Ureter (tissue), 1 donor: ENCODE measurements at places on chromosomes 6 and 20.

GRCh38 chr6:151088599-151088935 is 151.2 kb upstream of the AKAP12 start:
- no peak for DNase-seq

DNA sequence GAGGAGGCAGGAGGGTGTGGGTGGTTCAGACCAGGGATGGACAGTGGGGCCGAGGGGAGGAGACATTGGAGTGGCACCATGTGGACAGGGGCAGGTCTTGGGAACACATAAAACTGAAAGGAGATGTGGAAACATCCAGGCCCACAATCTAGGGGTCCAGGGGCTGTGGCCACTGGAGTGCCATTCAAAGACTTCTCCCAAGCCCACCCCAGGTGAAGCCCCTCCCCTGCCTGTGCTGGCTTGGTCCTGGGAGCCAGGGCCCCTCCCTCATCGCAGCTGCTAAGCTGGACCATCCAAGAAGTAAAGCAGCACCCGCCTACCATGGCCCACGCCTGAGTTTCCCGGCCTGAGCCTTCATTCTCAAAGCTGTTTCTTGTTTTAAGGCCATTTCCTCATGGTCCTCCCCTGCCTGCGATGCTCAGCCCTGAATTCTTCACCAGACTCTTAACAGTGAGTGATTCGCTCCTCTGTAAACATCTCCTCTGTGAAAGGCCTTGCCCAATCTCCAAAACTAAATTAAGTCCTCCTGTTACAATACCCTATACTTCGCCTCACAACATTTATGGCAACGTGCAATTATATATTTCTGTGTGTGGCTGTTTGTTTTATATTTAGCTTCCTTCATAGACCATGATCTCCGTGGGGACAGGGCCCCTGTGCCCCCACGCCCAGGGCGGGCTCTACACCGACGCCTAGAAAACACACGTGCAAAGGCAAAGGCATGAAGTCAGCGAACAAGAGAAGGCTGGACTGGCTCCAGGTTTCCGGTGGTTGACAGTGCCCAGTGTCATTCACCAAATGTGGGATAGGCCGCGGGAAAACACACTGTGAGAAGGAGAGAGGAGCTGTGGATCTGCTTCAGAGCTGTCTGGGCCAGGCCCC is 267.8 kb downstream of the ERMARD start:
- no peak for DNase-seq

GRCh38 chr20:58700121-58700821 is 7.7 kb downstream of the NPEPL1 start:
- DNase-seq = peak; percentile 39

- DNase-seq = no peak
These were observed 2.8 kb downstream of the FAM8A1 start for GRCh38 chr6:17602888-17603287.

DNA sequence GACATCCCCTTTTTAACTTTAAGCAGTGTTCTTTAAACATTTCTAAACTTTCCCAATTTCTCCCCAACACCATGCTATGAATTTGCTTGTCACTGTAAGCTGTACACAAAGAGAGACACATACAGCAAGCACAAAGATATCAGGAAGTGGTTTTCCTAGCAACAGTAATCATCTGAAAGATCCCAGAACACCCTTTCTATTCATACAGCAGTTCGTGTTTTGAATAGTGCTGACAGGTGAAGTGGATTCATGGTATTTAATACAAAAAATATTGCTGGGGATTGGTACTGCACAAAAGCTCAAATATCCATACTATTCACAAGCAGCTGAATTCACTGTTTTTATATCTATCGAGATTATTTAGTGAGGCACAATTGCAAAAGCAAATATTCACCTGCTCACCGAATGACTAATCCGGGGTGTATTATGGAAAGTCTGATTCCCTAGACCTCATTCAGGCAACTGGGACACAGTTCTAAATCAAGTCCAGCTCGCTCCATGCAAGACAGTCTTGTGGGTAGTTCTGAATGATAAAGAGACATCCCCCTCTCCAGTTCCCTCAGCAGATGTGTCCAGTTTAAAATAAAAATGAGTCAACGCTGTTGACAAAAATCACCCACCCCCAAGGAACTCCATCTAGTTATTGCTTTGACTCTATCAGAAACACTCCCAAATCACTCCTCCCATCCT is 107.1 kb upstream of the TSHZ2 start:
- DNase-seq = no peak

DNA sequence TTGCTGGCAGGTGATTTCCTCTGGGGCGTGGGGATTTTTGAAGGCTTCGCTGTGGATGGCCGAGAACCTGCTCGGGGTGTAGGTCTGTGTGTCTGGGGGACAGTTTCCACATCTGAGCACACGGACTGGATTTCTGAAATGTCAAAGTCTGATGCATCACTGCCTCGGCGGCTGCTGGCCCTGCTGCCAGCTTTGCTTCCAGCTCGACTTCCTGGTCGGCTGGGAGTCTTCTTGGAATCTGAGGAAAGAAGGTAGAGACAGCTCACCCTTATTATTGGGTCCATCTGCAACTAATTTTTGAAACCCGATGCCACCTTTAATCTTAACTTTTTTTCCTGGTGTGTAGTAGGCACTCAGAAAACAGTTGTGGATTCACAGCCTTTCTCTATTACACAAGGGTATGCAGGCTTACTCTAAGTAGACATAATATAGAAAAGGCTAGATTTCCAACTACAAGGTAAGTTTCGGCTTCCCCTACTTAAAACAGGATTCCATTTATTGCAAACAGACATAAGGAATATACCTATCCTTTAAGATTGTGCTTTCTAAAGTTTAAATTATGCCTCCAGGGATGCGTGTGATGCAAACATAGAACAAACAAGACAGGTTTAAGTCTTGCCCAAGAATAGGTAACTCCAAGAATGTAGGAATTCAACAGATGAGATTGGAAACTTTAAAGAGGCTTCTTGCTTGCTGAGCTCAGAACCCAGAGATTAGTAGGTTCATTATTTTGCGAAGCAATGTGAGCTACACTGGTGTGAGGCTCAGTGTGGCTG is 183.5 kb downstream of the DST start:
- no peak for DNase-seq

DNA sequence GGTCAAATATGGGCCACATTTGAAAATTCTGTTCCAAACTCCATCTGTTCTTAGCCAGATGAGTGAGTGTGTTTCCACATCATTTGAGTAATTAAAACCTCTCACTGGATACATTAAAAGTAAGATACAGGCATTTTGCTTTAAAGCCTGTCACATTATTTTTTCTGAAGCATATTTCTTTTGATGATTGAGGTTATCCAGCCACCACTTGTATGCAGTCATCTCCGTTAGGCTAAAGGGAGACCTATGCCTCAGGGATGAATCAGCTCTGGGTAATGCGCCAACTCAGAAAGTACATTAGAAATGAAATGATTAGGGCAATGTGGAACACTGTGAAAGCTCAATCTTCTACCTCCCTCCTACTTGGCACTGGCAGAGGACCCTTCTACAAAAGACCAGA is 90.7 kb downstream of the SNAP25 start:
- DNase-seq = no peak

- no peak for DNase-seq
These were observed 137.7 kb downstream of the INSM1 start for GRCh38 chr20:20505554-20505953.

- DNase-seq = no peak
These were observed 207.5 kb downstream of the FOXC1 start for GRCh38 chr6:1817033-1817761.

DNA sequence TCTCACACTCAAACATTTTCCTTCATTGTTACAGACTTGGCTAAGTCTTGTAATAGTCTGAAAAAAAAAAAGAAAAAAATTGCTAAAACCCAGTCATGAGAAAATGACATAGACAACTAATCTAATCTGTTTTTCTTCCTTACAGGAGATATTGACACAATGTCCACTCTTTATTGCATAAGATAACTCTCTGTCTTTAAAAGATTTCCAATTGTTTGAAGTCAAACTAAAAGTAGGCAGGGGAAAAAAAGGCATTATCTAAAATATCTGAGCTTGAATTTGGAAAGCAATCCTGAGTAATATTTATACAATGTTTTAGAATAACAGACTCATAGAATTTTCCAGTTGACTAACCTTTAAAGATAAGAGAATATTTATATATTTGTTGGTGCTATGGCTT is 233.0 kb upstream of the CEP162 start:
- DNase-seq = no peak

DNA sequence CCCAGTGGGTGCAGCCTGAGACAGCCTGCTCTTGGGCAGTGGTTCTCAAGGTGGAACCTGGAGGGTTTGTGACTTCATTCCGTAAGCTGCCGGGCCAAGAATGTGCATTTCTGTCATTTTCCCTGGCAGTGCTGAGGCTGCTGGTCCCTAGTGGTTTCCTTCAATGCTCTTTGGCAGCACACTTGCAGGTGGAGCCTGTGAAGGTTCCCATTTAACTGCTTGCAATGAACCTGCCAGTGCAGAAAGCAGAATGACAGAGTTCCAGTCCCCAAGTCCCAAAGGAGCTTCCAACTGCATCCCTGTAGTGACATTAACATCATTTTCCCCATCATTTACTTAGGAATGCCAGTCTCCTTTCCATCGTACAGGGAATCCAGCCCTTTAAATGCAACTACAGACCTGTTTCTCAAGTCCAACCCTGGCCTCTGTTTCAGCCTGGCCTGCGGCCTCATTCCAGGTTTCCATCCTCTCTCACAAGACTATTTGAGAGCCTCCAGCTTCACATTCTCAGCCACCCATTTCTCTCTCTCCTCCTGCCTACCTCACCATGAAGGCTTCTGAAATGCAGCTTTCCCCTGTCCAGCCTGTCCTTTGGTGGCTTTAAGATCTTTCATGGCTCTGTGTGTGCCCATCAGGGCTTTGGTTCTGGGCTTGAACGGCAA is 149.7 kb upstream of the GGTLC1 start:
- DNase-seq = no peak

DNA sequence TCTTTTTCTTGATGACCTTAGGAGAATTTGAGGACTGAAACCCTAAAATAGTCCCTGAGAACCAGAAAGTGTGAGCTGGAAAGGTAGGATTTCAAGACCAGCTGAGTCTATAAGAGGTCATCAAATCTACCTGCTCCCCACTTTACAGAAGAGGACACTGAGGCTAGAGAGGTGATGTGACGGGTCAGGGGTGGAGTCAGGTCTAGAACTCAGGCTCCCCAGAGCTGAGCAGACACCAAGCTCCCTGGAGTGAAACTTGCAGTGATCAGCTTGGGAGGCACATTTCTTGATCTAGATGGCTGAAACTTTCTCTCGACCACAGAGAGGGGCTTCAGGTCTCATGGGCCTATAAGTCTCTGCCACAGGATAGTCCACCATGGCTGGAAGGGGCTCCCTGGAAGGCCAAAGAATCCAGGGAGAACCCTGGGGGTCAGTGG is 55.1 kb downstream of the HNF4A start:
- DNase-seq = no peak

- DNase-seq = no peak
These were observed 90.9 kb upstream of the PREP start for GRCh38 chr6:105493736-105494135.

GRCh38 chr6:44039191-44039719 is 88.0 kb downstream of the MRPL14 start:
- DNase-seq = no peak

DNA sequence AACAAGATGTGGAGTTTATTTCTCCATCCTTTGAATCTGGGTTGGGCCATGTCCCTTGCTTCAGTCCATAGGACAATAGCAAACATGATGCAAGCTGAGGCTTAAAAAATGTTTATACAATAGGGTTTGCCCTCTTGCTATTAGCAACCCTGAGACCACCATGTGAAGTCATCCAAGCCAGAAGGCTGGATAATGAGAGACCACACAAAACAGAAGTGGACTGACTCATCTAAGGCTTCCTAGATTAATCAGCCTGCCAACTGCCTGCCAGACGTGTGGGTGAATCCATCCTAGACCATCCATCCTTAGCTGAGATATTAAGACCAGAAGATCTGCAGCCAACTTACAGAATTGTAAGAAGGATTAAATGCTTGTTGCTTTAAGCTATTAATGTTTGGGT is 38.1 kb upstream of the ISM1 start:
- DNase-seq = no peak

DNA sequence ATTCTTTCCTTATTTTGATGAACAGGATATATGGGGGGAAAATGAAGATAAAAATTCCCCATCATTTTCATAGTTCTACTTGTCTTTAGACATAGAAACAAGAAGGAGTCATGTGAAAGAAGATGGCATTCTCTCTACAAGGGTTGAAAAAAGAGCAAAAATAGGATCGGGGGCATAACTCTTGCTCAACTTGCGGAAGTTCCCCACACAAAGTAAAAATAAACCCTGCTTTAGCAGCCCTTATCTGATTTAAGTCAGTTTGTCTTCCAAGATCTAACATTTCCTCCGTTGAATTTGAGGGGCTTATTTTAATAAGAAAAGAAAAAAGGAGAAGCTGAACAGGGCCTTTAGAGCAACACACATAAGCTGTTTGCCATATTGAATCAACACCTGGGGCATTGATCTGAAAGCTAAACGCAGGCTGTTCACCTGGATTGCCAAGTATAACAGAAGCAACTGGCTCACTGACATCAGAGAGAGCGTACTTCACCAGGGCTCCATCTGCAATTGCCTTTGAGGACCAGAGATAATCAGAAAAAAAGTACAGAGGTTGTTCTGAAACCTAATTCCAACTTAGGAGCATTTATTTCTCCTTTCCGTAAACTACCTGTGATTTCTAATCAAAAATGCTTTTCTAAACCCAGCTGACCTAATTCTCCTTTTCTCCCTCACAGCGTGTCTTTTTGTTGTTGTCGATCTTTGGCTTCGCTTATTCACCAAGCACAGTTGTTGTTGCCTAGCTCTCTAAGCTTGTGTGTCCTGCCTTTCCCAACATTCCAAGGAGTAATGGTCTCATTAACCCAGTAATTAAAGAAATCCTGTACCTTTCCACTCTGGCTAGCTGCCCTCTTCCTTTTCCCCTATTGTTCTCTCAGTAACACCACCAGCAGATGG is 568.0 kb downstream of the KIF16B start:
- DNase-seq = no peak

- DNase-seq = peak; percentile 76
These were observed 15.4 kb upstream of the STMND1 start for GRCh38 chr6:17086469-17086868.

DNA sequence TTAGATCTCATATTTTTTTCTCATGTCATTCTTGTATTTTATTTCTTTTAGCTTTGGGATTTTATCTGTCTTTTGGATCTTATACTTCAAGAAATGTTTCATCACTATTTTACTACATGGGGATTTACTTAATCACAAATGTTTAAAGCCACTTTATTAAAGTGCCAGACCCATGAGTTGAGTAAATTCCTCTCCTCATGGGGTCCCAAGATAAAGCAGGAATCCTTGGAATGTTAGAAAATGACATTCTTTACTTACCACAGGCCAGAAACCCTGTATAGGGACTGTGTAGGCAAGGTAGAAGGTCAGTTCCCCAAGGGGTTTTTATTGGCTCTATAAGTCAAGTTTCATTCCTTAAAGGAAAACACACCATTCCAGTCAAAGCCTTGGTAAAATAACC is 28.4 kb upstream of the OR2J2 start:
- DNase-seq = no peak

GRCh38 chr6:144305567-144305966 is 20.4 kb downstream of the UTRN start:
- no peak for DNase-seq
